ENCODE measurements at places on chromosomes 1 and 21. TPM values are rescaled to one million over a fixed set of nuclear protein-coding genes. Genes with fewer than 3 reads are reported as not detected.

DNA sequence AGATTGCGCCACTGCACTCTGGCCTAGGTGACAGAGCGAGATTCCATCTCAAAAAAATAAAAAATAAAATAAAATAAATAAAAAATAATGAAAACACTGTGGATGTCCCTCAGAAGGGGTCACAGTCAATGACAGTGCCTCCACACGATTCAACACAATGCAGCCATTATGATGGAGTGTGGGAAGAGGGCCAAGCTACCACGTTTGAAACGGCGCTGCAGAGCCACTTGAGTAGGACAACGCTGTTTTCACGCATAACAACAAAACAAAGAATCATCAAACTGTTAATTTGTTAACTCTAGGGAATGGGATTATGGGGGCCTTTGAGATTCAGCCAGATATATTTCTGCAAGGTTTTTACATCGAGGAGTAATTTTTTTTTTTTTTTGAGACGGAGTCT, 36.5 kb downstream of the NKAIN1 start:
- no peaks in the 10 kb centered on the region for H3K4me1 ChIP-seq
- peak; percentile 11 for DNase-seq
- no peaks in the 10 kb centered on the region for H3K27me3 ChIP-seq

DNA sequence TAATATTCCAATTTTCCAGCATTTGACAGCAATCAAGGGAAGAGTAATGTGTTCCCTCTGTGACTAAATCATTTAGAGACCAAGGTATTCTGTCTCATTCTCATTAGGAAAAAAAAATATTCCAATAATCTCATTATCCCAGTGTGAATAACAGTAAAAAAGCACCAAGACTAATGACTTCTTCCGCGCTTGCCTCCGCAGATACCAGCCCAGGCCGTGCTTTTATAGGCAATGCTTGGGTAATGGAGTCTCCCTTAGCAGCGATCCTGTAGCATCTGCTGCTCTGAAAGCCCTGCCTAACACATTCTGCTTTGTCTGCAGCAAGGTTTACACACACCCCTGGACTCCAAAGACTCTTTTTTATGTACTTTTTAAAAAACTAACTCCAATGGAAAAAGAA, 470.0 kb upstream of the CAMK1G start:
- H3K4me3 ChIP-seq = no peak overlapping the region
- H3K27me3 ChIP-seq = no peaks in the 10 kb centered on the region
- no peaks in the 10 kb centered on the region for H3K4me1 ChIP-seq

The ERMAP gene
- total RNA-seq = 4.5 TPM

- peak overlapping the region; percentile 98 for H3K4me3 ChIP-seq
- H3K27ac ChIP-seq = no peak overlapping the region
- H3K27me3 ChIP-seq = no peaks in the 10 kb centered on the region
- H3K4me1 ChIP-seq = peaks cover 9% of the 10 kb centered on the region
- no peaks in the 10 kb centered on the region for H3K36me3 ChIP-seq
Observed at GRCh38 chr21:39182016-39182415, 1.2 kb downstream of the PSMG1 start.

DNA sequence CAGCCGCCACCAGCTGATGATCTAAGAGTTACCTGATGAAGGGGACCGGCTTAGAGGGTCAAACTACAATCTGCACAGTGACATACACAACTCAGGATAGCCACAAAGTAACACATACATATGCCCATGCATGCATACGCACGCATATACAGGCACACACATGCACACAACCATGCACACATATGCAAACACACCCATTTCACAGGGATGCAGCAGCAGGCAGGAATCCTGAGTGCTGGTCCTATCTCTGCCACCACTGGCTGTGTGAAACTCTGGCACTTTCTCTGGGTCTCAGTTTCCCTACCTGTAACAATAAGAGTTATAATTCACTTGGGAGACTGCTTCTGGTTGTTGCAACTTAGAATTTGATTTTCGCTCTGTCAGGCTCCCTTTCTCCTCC, 520.2 kb downstream of the PTPRU start:
- no peaks in the 10 kb centered on the region for H3K27me3 ChIP-seq
- H3K27ac ChIP-seq = no peak overlapping the region
- no peak for DNase-seq
- no peaks in the 10 kb centered on the region for H3K4me1 ChIP-seq

GRCh38 chr1:54377040-54377691, 29.0 kb downstream of the SSBP3 start:
- no peak overlapping the region for H3K4me3 ChIP-seq
- H3K27ac ChIP-seq = no peak overlapping the region
- no peaks in the 10 kb centered on the region for H3K36me3 ChIP-seq
- no peaks in the 10 kb centered on the region for H3K27me3 ChIP-seq
- DNase-seq = no peak
- peaks cover 34% of the 10 kb centered on the region for H3K4me1 ChIP-seq

The SPRR2D gene
- not detected for total RNA-seq

- H3K4me1 ChIP-seq = peaks cover 11% of the 10 kb centered on the region
- no peak for DNase-seq
- no peaks in the 10 kb centered on the region for H3K27me3 ChIP-seq
- peak overlapping the region; percentile 92 for H3K27ac ChIP-seq
Observed at GRCh38 chr1:154272999-154273563, 652 bp downstream of the HAX1 start.

GRCh38 chr1:109493805-109494539, at the start of gene CYB561D1:
CYB561D1 (plus strand) TSS chr1:109494094; CDS start chr1:109494140, 46 bp downstream.
- peak within 1 kb of the TSS; percentile 85 for H3K4me3 ChIP-seq
- H3K27ac ChIP-seq = peak within 1 kb of the TSS; percentile 60
- peak; percentile 72 for DNase-seq
- H3K4me1 ChIP-seq = peaks cover 12% of the 10 kb centered on the region
- H3K36me3 ChIP-seq = no peaks in the 10 kb centered on the region
- H3K27me3 ChIP-seq = no peaks in the 10 kb centered on the region

DNA sequence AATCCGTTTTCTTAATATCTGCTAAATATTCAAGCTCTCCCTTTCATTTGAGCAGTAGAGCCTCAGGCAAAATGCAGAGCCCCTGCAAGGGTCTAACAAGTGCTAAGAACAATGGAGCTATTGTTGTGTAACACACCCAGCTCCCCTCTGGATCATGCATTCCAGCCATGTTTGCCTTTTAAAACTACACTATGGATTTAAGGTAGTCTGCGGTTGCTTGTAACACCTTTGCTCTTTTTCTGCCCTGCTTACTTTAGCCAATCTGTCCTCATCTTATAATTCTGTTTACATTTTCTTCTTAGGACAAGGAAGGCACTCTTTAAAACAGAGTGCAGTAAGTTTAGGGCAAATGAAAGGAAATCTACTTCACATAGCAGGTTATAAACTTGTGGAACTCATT, 60.0 kb upstream of the C1orf105 start:
- no peak overlapping the region for H3K4me3 ChIP-seq
- peaks cover 33% of the 10 kb centered on the region for H3K4me1 ChIP-seq
- H3K27me3 ChIP-seq = no peaks in the 10 kb centered on the region

- H3K27ac ChIP-seq = no peak overlapping the region
- H3K36me3 ChIP-seq = no peaks in the 10 kb centered on the region
- H3K4me1 ChIP-seq = no peaks in the 10 kb centered on the region
- no peak for DNase-seq
Observed at GRCh38 chr1:80056179-80056578, 1049.6 kb upstream of the ADGRL4 start.

GRCh38 chr1:160855181-160855981, 7.3 kb downstream of the CD244 start:
- H3K36me3 ChIP-seq = no peaks in the 10 kb centered on the region
- no peaks in the 10 kb centered on the region for H3K4me1 ChIP-seq
- no peak overlapping the region for H3K4me3 ChIP-seq
- no peak overlapping the region for H3K27ac ChIP-seq
- H3K27me3 ChIP-seq = no peaks in the 10 kb centered on the region

- H3K27me3 ChIP-seq = no peaks in the 10 kb centered on the region
- DNase-seq = no peak
- H3K4me1 ChIP-seq = no peaks in the 10 kb centered on the region
- no peak overlapping the region for H3K4me3 ChIP-seq
Observed at GRCh38 chr1:75969550-75969949, 37.3 kb upstream of the ASB17 start.

DNA sequence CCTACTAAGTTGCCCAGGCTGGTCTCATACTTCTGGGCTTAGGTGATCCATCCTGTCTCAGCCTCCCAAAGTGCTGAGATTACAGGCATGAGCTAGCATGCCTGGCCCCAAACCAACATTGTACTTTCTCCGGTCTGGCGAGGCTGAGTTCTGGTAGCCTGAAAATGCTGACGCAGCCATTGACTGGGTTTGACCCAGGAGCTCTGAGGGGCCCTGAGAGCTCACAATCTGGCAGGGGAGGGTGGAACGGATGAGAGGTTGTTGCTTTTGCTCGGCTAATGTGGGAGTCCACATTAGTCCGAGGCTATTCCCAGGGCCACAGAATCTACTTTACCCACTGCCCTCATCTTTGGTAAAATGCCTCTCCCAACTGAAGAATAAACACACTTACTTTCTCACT, 35.1 kb upstream of the PARP1 start:
- no peaks in the 10 kb centered on the region for H3K27me3 ChIP-seq
- no peak overlapping the region for H3K27ac ChIP-seq
- H3K36me3 ChIP-seq = no peaks in the 10 kb centered on the region
- no peaks in the 10 kb centered on the region for H3K4me1 ChIP-seq
- DNase-seq = no peak
- no peak overlapping the region for H3K4me3 ChIP-seq

The AMY1B gene
- total RNA-seq = not detected

DNA sequence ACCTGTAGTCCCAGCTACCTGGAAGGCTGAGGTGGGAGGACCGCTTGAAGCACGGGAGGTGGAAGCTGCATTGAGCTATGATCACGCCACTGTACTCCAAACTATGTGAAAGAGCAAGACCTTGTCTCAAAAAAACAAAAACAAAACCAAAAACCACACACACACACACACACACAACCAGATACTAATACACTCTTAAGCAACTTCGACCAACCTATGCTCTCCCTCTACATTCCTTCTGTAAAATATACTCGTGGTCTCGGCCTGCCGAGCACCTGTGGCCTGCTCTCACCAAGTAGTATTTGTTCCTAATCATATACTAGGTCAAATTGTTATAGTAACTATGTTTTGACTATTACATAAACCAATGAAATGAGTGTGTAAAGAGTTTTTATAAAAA, 13.5 kb upstream of the SYT2 start:
- H3K4me3 ChIP-seq = no peak overlapping the region
- no peak for DNase-seq
- no peak overlapping the region for H3K27ac ChIP-seq
- peaks cover 41% of the 10 kb centered on the region for H3K36me3 ChIP-seq

DNA sequence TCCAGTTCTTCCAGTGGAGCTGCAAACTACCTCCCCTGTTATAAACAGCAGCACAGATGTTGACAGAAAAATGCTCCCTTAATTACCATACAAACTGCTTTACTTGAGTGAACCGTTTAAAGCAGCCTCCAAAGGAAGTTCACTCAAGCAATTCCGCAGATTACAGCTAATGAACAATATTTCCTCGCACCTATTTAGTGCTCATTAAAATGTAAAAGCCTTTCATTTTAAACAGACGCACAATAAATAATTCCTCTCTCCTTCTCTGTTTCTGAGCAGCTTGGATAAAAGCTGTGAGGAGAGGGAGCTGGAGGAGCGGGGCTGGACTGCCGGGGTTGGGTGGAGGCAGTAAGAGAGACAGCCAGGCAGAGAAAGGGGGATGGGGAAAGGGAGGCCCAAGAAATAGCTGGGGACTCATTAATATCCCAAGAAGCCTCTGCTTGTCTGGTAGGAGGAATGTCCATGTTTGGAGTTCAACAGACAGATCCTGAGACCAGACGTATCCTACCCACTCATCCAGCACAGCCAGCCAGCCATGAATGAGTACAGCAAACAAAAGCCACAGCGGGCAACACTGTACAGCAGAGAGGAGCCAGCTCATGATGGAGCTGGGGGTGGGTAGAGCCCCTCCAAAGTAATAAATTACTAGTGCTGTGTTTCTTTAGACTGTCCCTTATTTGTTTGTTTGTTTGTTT, 227.7 kb downstream of the GPATCH2 start:
- H3K4me1 ChIP-seq = no peaks in the 10 kb centered on the region
- no peak overlapping the region for H3K27ac ChIP-seq
- H3K27me3 ChIP-seq = no peaks in the 10 kb centered on the region
- H3K4me3 ChIP-seq = no peak overlapping the region

GRCh38 chr1:206829282-206829681, 36.1 kb upstream of the IL20 start:
- no peak overlapping the region for H3K4me3 ChIP-seq
- peaks cover 8% of the 10 kb centered on the region for H3K4me1 ChIP-seq
- H3K36me3 ChIP-seq = no peaks in the 10 kb centered on the region
- no peak overlapping the region for H3K27ac ChIP-seq

- H3K4me1 ChIP-seq = no peaks in the 10 kb centered on the region
- no peak overlapping the region for H3K4me3 ChIP-seq
- no peaks in the 10 kb centered on the region for H3K36me3 ChIP-seq
- no peak overlapping the region for H3K27ac ChIP-seq
- H3K27me3 ChIP-seq = no peaks in the 10 kb centered on the region
Observed at GRCh38 chr1:218585511-218586184, 240.5 kb downstream of the TGFB2 start.

DNA sequence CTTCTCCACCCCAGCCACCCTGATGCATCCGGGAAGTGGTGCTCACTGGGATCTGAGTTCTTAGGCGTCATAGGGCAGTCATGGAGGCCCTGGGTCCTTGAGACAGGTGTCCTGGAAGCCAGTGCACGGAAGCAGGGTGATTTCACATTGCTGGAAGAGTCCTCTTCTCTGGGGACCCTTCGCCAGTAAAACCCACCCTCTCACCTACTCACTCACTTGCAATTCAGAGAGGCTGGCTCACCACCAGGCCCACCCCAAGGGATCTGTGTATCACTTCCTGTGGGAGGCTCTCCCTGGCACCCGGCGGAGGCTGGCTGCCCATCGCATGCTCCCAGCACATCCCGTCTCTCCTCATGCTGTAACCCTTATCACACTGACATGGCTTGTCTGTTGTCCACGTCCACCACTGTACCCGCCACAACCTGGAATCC, 40.2 kb upstream of the EPS8L3 start:
- H3K27ac ChIP-seq = no peak overlapping the region
- no peaks in the 10 kb centered on the region for H3K36me3 ChIP-seq
- H3K27me3 ChIP-seq = no peaks in the 10 kb centered on the region
- no peak for DNase-seq
- peaks cover 51% of the 10 kb centered on the region for H3K4me1 ChIP-seq

GRCh38 chr1:61078618-61079295, 3.6 kb upstream of the NFIA start:
- peak overlapping the region; percentile 69 for H3K27ac ChIP-seq
- no peaks in the 10 kb centered on the region for H3K4me1 ChIP-seq
- no peak for DNase-seq
- no peaks in the 10 kb centered on the region for H3K36me3 ChIP-seq
- peak overlapping the region; percentile 42 for H3K4me3 ChIP-seq

Data from tibial nerve (tissue), 4 donors.